Smooth muscle cell of the umbilical artery (primary cell): ENCODE measurements at places on chromosomes 16 and 17. TPM values are rescaled to one million over a fixed set of nuclear protein-coding genes. Genes with fewer than 3 reads are reported as not detected.

Gene PRR35
- not detected in 2 replicates for total RNA-seq

Gene SMIM22
- not detected in 2 replicates for total RNA-seq

Gene KRT39
- total RNA-seq: not detected in 2 replicates

Gene ACSM2A
- total RNA-seq: not detected in 2 replicates

Gene MYO19
- 35.0 and 51.9 TPM in 2 replicates for total RNA-seq

Gene DHRS7C
- not detected in 2 replicates for total RNA-seq

Gene HOXB4
- total RNA-seq: 1.2 and 1.8 TPM in 2 replicates

Gene CAPNS2
- 0.89 and 1.2 TPM in 2 replicates for total RNA-seq

Gene CLEC18B
- 0.92 and 3.9 TPM in 2 replicates for total RNA-seq

Gene SRCIN1
- total RNA-seq: 0.05 TPM in 1 of 2 replicates, not detected in the other

Gene MRM1
- total RNA-seq: 7.2 and 7.4 TPM in 2 replicates

Gene SLC2A4
- total RNA-seq: not detected in 2 replicates

Gene METTL2A
- total RNA-seq: 17.5 and 22.7 TPM in 2 replicates

Gene FZD2
- 18.3 and 31.5 TPM in 2 replicates for total RNA-seq

Gene CPHXL2
- not detected in 2 replicates for total RNA-seq

Gene LPO
- total RNA-seq: 0.59 TPM in 1 of 2 replicates, not detected in the other

Gene SIRT7
- 13.1 and 20.2 TPM in 2 replicates for total RNA-seq

Gene CNEP1R1
- 30.3 and 33.2 TPM in 2 replicates for total RNA-seq

Gene EXOSC6
- total RNA-seq: 29.5 and 35.9 TPM in 2 replicates

Gene KRT12
- total RNA-seq: not detected in 2 replicates

Gene HAS3
- total RNA-seq: 3.9 and 10.1 TPM in 2 replicates

Gene C16orf96
- not detected in 2 replicates for total RNA-seq

Gene SCPEP1
- 76.2 and 117 TPM in 2 replicates for total RNA-seq

Gene ITGAL
- total RNA-seq: 0.89 TPM in 1 of 2 replicates, not detected in the other

Gene CTRB1
- not detected in 2 replicates for total RNA-seq

Gene C17orf100
- total RNA-seq: 0.55 and 0.59 TPM in 2 replicates

Gene ABCA6
- 1.3 and 4.5 TPM in 2 replicates for total RNA-seq

Gene TAC4
- total RNA-seq: not detected in 2 replicates

Gene PLCD3
- 49.9 and 55.8 TPM in 2 replicates for total RNA-seq

Gene KRT23
- 0.28 TPM in 1 of 2 replicates, not detected in the other for total RNA-seq

Gene CPSF4L
- total RNA-seq: not detected in 2 replicates

Gene PLLP
- total RNA-seq: not detected in 2 replicates

Gene GFAP
- total RNA-seq: 1.5 and 2.0 TPM in 2 replicates

Gene ZACN
- total RNA-seq: under 0.01 TPM in 1 of 2 replicates, not detected in the other

Gene ARHGAP23
- total RNA-seq: 25.8 and 86.8 TPM in 2 replicates

Gene VAT1L
- 43.1 and 43.9 TPM in 2 replicates for total RNA-seq

Gene FOXN1
- not detected in 2 replicates for total RNA-seq

Gene MYH3
- 1.2 and 1.5 TPM in 2 replicates for total RNA-seq

Gene PDIA2
- total RNA-seq: 0.51 and 2.4 TPM in 2 replicates

Gene HEATR9
- not detected in 2 replicates for total RNA-seq

Gene TRPV3
- total RNA-seq: 0.65 and 1.2 TPM in 2 replicates

Gene AIPL1
- not detected in 2 replicates for total RNA-seq

Gene KCNH6
- total RNA-seq: not detected in 2 replicates

Gene LASP1
- total RNA-seq: 115 and 231 TPM in 2 replicates
